Femur (tissue), 1 donor: ENCODE measurements at places on chromosomes 13 and 19.

- DNase-seq, result peak; percentile 63
These were observed 32.3 kb upstream of the MED4 start for GRCh38 chr13:48126944-48127830.

DNA sequence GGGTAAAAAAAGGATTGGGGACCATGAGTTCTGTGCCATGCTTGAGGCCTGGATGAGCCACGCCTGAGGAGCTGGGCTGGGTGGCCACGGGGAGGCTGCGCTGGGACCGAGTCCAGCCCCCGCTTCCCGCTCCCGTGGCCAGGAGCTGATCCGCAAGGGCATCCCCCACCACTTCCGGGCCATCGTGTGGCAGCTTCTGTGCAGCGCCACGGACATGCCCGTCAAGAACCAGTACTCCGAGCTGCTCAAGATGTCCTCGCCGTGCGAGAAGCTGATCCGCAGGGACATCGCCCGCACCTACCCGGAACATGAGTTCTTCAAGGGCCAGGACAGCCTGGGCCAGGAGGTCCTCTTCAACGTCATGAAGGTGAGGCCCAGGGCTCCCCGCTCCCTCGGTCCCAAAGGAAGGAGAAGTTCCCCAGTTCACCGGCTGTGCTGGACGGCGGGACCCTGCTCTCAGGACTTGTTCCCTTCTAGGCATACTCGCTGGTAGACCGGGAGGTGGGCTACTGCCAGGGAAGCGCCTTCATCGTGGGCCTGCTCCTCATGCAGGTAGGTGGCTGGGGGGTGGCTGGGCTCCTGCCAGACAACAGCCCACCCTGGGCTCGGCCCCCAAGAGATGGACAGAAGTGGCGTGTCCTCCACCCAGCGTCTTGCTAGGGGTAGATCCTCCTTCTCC, 18.9 kb downstream of the EVI5L start:
- DNase-seq, result no peak

- DNase-seq, result no peak
These were observed 9.8 kb downstream of the SHISA7 start for GRCh38 chr19:55433292-55433691.

DNA sequence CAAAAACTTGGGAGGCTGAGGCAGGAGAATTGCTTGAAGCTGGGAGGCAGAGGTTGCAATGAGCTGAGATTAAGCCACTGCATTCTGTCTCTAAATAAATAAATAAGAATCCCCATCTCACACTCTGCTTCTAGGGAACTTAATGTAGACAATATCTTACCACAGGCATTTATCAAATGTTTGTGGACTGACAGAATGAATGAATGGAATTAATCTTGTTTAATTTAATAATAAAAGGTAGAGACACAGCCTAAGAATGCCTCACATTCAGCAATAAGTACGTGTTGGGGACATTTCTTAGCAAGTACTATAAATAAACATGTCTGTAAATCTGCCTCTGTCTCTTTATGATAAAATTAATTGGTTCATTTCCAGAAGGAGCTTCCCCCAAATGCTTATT, 36.2 kb upstream of the RBM26 start:
- no peak for DNase-seq

- DNase-seq, result no peak
These were observed 15.4 kb downstream of the CBARP start for GRCh38 chr19:1222394-1222793.

GRCh38 chr19:17332677-17333581, 1.7 kb downstream of the ANO8 start:
- peak; percentile 37 for DNase-seq

DNA sequence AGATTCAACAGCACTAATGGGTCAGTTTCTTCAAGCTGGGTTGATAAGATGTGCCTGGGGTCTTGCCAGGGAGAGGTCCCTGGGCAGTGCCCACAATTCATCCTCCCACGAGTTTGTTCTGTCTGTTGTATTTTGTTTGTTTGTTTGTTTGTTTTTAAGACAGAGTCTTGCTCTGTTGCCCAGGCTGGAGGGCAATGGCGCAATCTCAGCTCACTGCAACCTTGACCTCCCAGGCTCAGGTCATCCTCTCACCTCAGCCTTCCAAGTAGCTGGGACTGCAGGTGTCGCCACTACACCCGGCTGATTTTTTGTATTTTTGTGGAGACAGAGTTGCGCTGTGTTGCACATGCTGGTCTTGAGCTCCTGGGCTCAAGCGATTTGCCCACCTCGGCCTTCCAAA, 120.1 kb downstream of the NUFIP1 start:
- no peak for DNase-seq

DNA sequence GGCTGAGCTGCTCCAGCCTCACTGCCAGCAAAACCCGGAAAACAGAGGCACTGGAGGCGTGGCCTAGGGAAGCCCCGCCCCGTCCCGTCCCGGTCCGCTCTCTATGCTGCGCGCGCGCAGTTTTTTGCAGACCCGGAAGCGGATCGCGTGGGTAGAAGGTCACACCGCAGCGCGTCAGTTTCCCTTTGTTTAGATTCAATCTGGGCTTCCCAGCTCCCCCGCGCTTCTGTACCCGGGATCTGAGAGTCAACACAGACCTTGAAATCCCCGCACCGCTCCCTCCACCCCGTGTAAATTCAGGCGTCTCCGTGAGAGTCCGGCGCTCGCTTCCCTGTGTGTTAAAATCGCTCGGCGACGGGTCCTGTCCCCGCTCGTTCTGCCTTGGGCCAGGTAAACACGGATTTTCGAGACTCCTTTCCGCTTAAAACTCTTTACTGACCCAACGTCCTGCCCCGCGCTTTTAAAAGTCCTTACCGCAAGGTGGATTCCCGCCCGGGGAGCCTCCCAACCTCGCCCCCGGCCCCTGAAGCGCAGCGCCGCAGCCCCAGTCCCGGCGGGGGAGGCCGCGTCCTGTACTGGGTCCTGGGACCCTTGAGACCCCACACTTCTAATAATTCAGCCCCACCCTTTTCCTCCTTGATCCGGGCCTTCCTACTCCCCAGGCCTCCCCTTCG, at the start of gene ZNF610:
ZNF610 (plus strand) TSS at position 127 of the 674 bp plus-strand sequence. CDS start 12,930 bp downstream, outside the sequence.
- peak; percentile 94 for DNase-seq

GRCh38 chr19:57672466-57672865, 3.7 kb downstream of the ZSCAN4 start:
- DNase-seq, result no peak

DNA sequence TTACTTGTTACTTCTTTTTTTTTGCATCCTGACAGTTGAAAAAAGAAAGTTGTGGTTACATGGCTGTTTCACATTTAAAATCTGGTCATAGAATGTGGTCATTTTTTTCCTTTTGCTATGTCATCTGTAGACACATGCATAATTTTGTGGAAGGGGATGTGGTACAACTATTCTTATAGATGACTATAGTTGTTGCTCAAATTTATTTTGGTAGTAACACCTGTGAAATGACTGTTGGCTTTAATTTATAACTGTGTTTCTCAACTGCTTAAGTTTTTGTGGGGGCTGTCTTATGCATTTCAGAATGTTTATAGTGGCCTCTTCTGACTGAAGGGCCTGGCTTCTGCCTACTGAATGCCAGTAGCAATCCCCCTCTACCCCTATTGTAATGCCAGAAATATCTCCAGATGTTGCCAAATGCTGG, 130.5 kb downstream of the PAN3 start:
- DNase-seq, result no peak
